ENCODE measurements at places on chromosomes 7 and 10. TPM values are rescaled to one million over a fixed set of nuclear protein-coding genes. Genes with fewer than 3 reads are reported as not detected.

The ITIH5 gene
- not detected for total RNA-seq

The ELMO1 gene
- 88.7 TPM for total RNA-seq

The SPACDR gene
- total RNA-seq, result 3.5 TPM

The ITPRID1 gene
- not detected for total RNA-seq

The OR6V1 gene
- total RNA-seq, result not detected

- no peak for DNase-seq
- H3K4me1 ChIP-seq, result no peaks in the 10 kb centered on the region
- no peaks in the 10 kb centered on the region for H3K36me3 ChIP-seq
- H3K27me3 ChIP-seq, result no peaks in the 10 kb centered on the region
- no peak overlapping the region for H3K27ac ChIP-seq
Measured at GRCh38 chr10:85645926-85646711, 720.5 kb downstream of the GRID1 start.

DNA sequence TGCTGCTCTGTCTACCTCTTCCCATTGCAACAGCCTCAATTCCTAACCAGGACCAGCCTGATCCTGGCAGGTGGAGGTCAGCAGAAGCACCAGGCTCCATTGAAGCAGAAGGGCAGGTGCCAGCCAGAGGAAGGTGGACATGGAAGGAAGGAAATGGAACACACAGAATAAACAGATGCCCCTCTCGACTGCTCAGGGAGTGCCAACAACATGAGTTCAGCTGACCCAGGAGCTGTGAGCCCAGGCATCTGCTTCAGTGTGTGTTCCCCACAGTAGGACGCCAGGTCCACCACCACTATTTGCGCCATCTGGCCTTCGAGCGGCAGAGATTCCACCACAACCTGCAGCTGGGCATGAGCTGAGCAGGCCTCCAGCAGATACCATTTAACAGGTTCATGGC, 56.7 kb downstream of the GPAM start:
- no peaks in the 10 kb centered on the region for H3K36me3 ChIP-seq
- no peak overlapping the region for H3K4me3 ChIP-seq
- DNase-seq, result no peak
- no peaks in the 10 kb centered on the region for H3K27me3 ChIP-seq
- H3K27ac ChIP-seq, result no peak overlapping the region

DNA sequence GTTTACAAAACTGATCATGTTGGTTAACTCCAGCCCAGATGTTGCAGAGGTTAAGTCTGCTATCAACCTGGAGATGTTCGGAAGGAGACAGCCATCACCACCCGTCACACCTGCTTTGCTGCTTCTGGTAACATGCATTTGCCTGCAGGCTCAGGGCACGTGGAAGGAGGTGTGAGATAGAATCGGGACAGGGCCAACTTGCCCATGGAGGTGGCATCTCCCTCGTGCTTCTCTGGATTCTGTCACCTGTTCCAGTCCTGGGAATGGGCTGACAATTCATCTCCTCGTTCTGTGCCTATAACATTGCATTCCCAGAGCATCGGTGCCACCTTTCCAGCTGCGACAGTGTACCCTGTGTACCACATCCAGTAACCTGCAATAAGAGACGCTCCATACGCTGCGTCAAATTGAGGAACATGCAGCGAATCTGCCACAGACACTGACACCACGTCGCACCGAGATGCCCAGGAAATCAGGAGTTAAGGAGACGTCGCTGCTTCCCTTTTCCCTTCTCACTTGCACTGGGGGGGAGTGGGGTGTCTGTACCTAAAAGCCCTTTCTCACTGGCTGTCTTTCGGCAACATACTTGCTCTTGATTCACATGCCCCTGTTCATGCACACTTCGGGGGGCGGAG, 65.8 kb downstream of the ADARB2 start:
- H3K4me3 ChIP-seq, result no peak overlapping the region
- DNase-seq, result no peak
- H3K36me3 ChIP-seq, result no peaks in the 10 kb centered on the region
- H3K4me1 ChIP-seq, result no peaks in the 10 kb centered on the region
- H3K27me3 ChIP-seq, result peaks cover 15% of the 10 kb centered on the region

DNA sequence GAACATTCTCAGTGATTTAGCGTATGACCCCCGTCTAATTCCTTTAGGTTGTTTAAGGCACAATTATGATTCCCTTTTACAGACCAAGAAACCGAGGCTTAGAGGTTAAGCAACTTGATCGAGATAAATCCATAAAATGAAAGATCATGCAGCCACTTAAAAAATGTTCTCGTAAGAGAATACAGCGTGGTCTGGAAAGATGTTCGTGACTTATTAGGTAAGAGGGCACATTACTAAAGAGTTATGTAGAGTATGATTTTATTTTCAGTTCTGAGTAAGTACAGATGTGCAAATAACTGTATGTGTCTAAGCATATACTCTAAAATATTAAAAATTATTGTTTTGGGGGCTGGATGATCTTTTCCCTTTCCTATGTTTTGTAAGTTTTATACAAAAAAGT, 575.1 kb downstream of the PARD3 start:
- no peaks in the 10 kb centered on the region for H3K4me1 ChIP-seq
- no peak overlapping the region for H3K4me3 ChIP-seq
- no peak for DNase-seq
- no peak overlapping the region for H3K27ac ChIP-seq
- H3K27me3 ChIP-seq, result peaks cover 1% of the 10 kb centered on the region
- no peaks in the 10 kb centered on the region for H3K36me3 ChIP-seq

- no peak overlapping the region for H3K27ac ChIP-seq
- no peak for DNase-seq
- no peak overlapping the region for H3K4me3 ChIP-seq
- H3K4me1 ChIP-seq, result no peaks in the 10 kb centered on the region
- no peaks in the 10 kb centered on the region for H3K36me3 ChIP-seq
Measured at GRCh38 chr10:97517778-97518300, 19.1 kb downstream of the UBTD1 start.

GRCh38 chr10:1911771-1912170, 174.4 kb upstream of the ADARB2 start:
- H3K4me1 ChIP-seq, result no peaks in the 10 kb centered on the region
- no peaks in the 10 kb centered on the region for H3K36me3 ChIP-seq
- no peak overlapping the region for H3K4me3 ChIP-seq
- DNase-seq, result no peak

DNA sequence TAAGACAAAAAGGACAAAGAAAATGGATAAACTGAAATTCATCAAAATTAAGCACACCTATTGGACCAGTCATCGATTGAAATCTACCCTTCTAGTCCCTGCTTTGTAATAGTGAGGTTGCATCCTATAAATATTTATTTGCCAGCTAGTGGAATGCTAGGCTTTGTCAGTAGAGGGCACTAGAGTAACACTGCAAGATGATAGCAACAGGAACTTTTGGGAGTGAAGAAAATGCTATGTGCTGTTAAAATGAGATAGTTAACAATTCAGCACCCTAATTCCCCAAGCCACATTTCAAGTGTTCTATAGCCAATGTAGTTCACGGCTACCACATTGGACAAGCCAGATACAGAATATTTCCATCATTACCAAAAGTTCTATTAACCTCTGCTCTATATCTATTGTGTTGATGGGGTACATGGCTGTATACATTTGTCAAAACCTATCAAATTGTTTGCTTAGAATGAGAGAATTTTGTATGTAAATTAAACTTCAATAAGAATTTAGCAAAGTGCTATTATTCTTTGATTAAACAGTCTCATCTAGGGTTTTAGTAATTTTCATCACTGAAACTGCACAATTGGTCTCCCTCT, 69.8 kb downstream of the LSMEM1 start:
- H3K36me3 ChIP-seq, result no peaks in the 10 kb centered on the region
- peaks cover 5% of the 10 kb centered on the region for H3K27me3 ChIP-seq
- H3K4me3 ChIP-seq, result no peak overlapping the region
- no peak overlapping the region for H3K27ac ChIP-seq
- no peak for DNase-seq

DNA sequence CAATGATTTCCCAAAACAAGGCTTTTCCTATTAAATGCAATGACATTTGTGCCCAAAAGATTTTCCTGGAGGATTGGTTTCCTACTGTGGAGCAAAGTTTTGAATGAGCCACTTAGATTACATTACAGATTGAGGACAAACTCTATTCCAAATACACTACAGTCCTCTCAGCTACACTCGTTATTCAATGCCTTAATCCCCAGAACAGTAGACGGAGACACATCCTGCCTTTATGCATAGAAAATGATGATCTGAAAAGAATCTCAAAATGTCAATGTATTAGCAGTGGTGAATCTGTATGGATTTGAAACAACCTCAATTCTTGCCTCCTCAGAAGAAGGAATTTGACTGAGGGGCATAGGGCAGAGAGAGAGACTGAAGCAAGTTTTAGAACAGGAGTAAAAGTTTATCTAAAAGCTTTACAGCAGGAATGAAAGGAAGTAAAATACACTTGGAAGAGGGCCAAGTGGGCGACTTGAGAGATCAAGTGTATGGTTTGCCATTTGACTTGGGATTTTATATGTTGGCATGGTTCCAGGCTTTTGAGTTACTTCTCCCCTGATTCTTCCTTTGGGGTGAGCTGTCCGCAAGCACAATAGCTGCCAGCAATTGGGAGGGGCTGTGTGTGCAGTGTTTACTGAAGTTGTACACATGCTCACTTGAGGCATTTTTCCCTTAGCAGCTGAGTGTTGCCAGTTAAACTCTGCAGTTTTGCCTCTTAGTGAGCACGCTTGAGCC, 891.9 kb upstream of the MBL2 start:
- H3K4me1 ChIP-seq, result no peaks in the 10 kb centered on the region
- no peak overlapping the region for H3K4me3 ChIP-seq
- H3K27me3 ChIP-seq, result no peaks in the 10 kb centered on the region
- no peaks in the 10 kb centered on the region for H3K36me3 ChIP-seq
- no peak overlapping the region for H3K27ac ChIP-seq
- no peak for DNase-seq

DNA sequence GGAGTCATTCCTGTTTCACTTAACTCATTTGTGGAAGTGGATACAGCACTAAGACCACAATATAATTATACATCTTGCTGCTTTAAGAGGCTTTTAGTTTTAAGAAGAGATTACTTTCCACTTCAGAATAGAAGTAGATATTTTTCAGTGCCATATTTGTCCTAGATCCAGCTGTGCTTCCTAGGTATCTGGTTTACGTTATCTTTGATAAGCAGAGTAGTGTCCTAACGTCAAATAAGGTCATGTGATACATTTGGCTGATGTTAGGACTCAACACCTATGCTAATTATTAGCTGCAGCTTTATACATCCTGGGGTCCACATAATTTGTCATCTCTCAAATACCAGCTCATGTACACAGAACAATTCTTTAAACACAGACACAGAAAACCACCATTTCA, 196.2 kb upstream of the SMIM30 start:
- no peaks in the 10 kb centered on the region for H3K4me1 ChIP-seq
- no peak for DNase-seq
- no peak overlapping the region for H3K27ac ChIP-seq
- no peaks in the 10 kb centered on the region for H3K27me3 ChIP-seq

DNA sequence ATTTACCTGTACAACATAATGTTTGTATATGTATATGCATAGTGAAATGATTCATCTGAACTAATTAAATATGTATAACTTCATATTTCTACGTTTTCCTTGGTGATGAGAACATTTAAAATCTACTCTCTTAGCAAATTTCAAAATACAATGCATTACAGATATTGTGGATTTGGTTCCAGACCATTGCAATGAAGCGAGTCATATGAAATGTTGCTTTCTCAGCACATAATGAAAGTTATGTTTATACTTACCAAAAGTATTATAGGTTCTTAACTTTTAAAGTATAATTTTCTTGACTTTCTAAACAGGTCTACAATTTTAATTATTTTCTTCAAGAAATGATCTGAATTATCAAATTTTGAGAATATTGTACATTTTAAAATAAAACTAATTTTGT, 189.2 kb downstream of the CSTF2T start:
- no peak overlapping the region for H3K27ac ChIP-seq
- H3K36me3 ChIP-seq, result no peaks in the 10 kb centered on the region
- H3K4me3 ChIP-seq, result no peak overlapping the region
- H3K4me1 ChIP-seq, result no peaks in the 10 kb centered on the region
- H3K27me3 ChIP-seq, result no peaks in the 10 kb centered on the region

DNA sequence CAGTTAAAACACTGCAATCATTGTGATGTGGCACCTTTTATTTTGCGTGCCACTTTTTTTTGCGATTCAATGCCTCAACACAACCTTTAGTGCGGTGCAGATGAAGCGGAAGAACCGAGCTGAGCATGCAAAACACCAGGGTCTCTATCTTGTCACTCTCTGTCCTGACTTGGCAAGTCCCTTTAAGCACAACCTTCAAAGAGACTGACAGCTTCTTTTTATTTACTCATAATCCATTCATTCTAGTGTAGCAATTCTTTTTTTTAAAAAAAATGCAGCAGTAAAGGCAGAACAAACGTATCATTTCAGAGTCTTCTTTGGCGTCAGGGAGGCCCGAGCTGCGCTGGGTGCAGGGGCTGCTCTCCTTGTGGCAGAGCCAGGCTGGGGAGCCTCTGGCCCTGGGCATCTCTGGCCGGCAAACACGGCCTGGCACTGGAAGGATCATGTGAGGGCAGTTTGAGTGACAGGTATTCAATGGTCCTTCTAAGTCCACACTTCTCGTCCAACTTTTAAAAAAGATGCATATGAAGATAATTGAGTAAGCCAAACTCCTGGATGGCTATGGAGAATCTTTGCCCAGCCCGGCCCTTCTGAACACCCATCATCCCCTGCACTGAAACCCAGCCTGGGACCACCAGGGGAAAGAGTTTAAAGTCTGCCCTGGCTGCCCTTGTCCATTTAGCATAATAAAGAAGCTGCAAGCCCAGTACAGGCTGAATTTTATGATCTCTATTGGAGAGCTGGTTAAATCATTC, 3.9 kb downstream of the PTF1A start:
- DNase-seq, result no peak
- no peak overlapping the region for H3K4me3 ChIP-seq
- peaks cover 59% of the 10 kb centered on the region for H3K27me3 ChIP-seq

GRCh38 chr10:132466520-132467463, 69.8 kb downstream of the PWWP2B start:
- no peaks in the 10 kb centered on the region for H3K36me3 ChIP-seq
- H3K4me1 ChIP-seq, result peaks cover 6% of the 10 kb centered on the region
- H3K27ac ChIP-seq, result no peak overlapping the region
- no peak overlapping the region for H3K4me3 ChIP-seq

DNA sequence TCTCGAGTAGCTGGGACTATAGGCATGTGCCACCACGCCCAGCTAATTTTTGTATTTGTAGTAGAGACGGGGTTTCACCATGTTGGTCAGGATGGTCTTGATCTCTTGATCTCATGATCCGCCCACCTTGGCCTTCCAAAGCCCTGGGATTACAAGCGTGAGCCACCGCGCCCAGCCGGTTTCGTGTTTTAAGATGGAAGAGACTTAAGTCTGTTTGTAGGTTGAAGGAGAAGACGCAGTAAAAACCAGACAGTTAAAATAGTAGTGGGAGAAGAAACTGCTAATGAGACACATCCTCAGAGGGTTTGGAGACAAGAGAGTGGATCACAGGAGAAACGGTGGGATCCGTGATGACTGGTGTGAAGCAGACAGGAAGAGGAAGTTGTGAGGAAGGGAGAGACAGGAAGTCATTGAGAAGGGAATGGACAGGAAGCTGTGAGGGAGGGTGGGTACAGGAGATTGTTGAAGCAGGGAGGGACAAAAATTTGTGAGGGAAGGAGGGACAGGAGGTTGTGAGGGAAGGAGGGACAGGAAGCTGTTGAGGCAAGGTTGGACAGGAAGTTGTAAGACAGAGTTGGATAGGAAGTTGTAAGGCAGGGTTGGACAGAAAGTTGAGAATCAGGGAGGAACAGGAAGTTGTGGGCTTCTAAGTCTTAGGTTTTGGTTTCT, 115.5 kb downstream of the WDFY4 start:
- H3K36me3 ChIP-seq, result peaks cover 5% of the 10 kb centered on the region
- DNase-seq, result no peak
- H3K27me3 ChIP-seq, result no peaks in the 10 kb centered on the region
- peaks cover 22% of the 10 kb centered on the region for H3K4me1 ChIP-seq
- no peak overlapping the region for H3K4me3 ChIP-seq

Measured in activated CD4-positive, alpha-beta memory T cell treated with anti-CD3 and anti-CD28 coated beads for 36 hours (primary cell).